ENCODE measurements at places on chromosomes 2 and 18.

- DNase-seq = no peak
Measured at GRCh38 chr2:147923846-147924245, 79.0 kb downstream of the ACVR2A start.

GRCh38 chr2:205510345-205510744 is 172.0 kb upstream of the NRP2 start:
- no peak for DNase-seq

DNA sequence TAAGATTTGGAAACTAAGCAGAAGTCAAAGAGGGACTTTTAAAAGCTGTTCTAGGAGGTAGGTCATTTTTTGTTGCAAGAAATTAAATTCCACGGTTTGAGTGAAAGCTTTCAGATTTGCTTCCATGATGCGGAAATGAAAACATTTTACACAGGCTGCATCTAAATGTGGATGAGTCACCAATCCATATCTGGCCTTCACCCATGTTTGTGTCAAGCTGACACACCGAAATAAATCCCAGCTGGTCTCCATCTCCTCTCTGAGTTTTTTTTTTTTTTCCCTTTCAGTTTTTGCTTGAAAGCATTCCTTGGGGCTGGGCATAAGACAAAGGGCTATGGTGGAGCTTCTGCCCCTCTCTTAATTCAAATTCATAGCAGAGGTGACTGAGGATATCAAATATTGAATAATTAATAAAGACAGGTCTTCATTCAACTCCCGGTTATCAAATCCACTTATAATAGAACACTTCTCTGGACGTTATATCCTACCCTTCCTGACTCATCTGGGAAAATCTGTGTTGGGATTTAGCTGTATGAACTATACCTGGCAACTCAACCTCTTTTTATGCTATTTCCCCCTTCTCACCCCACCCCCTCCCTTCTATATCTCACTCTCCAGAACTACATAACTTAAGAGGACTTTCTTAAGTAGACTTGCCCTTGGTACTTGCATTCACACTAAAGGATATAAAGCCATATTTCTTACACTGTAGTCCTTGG is 558.3 kb upstream of the GCFC2 start:
- peak; percentile 6 for DNase-seq

GRCh38 chr18:36572135-36572856 is 256.5 kb downstream of the TPGS2 start:
- peak; percentile 70 for DNase-seq

GRCh38 chr2:21361957-21362486 is 238.3 kb downstream of the TDRD15 start:
- DNase-seq = no peak

DNA sequence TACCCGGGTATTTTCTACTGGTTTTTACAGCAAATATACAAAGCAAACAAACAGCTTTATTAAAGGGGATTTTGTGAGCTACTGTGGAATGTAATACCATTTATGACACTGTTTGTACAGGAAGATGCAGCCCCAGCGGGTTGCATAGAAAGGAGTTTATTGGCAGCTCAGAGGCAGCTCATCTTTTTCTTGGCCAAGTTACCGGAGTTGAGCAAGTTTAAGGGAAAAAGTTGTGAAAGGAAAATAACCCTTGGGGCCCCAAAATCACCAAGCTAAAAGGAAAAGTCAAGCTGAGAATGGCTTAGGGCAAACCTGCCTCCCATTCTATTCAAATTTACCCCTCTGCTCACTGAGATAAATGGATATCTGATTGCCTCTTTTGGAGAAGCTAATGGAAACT is 60.8 kb downstream of the MOB4 start:
- peak; percentile 53 for DNase-seq

DNA sequence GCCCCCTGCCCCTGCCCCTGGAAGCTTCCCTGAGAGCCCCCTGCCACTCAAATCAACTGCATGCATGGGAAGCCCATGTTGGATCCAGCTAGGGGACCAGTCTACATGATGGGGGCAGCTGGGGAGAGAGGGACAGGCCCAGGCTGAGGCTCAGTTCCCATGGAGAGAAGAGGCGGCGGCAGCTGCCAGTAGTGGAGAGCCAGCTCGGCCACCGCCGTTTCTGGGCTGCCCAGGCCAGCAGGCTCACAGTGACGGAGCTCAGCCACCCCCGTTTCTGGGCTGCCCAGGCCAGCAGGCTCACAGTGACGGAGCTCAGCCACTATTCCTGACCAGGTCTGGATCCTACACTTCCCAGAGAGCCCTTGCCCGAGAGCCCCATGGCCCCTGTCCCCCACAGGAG is 3.6 kb downstream of the MAB21L4 start:
- DNase-seq = no peak

DNA sequence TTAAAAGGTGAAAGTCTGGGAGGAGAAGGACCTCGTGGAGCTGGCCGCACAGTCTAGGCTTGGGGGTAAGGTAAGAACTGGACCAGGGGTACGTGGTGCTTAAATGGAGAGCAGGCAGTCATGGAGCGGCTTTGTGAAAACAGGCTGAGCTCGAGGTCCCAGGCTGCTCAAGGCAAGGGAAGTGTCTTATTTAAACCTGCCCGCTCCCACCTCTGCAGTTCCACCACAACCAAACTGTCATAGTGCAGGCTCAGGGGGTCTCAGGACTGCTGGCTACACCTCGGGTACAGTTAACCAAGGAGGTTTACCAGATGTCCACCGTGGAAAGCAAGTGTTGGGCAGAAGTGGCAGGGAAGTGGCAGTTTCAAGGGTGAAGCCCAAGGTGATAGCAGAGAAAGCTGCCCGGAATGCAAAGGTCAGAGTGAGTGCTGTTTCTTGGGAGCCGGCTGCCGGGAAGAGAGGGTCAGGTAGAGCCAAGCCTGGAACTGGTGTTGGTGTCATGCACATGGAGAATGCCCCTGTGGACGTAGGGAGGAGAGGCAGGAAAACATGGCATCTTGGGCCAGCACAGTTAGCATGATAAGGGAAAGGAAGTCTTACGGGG is 203.3 kb downstream of the GBX2 start:
- DNase-seq = no peak

GRCh38 chr2:189799531-189799930 is 15.3 kb downstream of the PMS1 start:
- DNase-seq = peak; percentile 48

GRCh38 chr2:107436281-107436680 is 390.4 kb upstream of the RGPD4 start:
- no peak for DNase-seq

DNA sequence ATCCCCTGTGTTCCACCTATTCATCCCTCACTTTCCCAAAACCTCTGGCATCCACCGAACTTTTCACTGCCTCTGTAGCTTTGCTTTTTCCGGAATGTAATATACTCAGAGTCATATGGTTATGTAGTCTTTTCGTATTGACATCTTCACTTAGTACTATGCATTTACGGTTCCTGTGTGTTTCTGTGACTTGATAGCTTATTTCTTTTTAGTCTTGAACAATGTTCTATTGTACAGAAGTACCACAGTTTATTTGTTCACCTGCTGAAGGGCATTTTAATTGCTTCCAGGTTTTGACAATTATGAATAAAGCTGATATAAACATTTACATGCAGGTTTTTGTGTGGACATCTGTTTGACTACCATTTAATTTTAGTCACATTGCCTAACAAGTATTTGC is 154.7 kb upstream of the DOK6 start:
- DNase-seq = no peak

GRCh38 chr2:131033786-131034121 is 59.5 kb downstream of the FAM168B start:
- no peak for DNase-seq

DNA sequence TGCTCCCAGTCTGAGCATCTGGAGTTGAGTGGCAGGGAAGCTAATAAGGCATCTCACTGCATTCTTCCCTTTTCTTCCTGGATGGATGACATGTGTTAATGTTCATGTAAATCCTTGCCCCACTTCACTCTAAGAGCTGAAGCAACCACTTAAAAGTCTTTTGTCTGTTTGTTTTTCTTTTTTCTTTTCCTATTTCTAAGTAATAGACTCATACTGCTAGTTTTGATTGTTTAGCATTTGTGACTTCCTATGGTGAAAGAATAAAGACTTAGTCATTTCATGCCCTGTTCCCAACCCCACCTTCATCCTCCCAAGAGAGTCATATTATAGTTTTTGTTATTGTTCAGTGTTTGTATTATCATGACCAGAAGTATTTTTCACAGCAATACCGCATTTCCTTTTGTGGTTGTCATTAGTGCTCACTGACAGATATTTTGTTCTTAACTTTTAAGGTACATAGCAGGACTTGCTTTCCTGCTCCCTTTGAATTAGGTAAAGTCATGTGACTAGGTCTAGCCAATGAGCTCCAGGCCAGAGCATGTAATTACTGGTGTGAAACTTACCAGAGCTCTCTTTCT is 18.1 kb upstream of the SPP2 start:
- peak; percentile 42 for DNase-seq

DNA sequence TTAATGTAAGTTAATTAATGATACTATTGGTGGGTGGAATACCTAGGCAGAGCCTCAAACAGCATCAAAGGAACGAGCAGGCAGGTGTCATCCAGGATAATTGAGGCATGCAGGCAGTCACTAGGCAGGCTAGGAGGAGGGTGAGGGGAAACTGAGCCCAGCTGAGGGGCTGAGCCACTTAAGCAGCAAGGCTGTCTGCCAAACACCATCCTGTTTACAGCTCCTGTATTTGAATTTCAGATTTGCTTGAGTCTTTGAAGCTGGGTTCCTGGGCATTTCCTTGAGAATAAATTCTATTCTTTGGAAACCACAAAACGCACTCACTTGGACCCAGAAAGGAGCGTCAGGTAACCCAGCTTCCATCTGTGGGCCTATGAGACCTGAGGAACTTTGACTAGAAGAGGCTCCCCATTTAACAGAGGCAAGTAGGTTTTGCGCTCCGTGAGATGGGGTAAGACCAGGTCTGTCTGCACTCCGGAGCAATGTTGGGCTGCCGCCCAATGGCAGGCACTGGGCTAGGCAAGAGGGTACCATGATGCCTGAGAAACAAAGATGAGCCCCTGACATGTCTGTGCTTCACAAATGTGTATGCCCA is 2.0 kb downstream of the EDAR start:
- no peak for DNase-seq

DNA sequence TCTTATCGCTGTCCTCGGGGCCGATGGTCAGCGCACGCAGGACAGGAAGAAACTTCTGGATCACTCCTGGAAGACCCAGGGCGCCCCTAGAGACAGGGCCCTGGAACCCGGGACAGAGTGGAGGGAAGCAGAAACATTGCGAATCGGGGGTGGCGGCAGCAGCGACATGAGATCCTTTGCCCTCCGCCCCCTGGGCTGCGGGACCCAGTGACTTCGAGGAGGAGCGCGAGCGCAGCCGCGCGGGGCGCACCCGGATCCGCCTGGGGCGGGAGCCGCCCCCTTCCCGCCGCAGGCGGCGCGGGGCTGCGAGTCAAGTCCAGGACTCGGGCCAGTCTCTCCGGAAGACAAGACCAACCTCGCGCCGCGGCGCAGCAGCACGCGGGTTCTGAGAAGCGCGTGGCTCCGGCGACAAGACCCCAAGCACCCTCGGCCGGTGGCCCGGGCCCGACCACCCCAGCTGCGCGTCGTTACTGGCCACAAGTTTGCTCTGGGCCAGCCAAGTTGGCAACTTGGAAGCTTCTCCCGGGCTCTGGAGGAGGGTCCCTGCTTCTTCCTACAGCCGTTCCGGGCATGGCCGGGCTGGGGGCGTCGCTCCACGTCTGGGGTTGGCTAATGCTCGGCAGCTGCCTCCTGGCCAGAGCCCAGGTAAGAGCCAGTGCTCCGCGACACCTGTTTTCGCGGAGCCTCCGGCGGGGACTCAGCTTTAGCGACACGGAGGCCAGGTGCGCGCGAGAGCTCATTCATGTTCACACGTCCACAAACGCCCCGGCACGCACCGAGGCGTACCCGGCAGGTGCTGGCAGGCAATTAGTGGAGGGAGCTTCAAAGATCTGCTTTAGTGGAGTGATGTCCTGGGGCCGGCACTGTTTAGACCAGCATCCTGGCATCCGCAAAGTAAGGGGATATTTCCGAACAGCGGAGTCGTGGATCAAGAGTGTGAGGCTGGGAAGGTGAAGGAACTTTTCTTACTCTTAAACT is at the start of gene PTH2R:
Gene PTH2R, plus strand, starts transcription at position 319 of the 978 bp plus-strand sequence. Its CDS starts 252 bp downstream, at position 571.
- DNase-seq = peak; percentile 13

DNA sequence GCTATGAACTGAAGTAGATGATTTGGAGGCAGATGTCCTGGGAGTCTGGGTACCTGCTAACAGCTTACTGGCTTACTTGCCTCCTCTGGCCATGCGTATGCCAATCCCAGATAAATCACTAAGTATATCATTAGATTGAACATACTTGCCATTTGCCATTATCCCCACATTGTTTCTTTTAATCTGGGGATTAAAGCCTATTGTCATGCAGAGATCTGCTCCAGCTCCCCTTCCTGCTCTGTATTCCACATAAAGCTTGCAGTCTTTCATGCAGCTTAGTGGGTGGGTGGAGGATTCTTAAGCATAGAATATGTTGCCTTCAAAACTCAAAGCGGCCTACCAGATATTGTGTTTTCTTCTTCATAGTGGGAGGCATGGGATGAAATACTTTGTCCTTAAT is 311.8 kb upstream of the MMADHC start:
- DNase-seq = no peak

- DNase-seq = no peak
Measured at GRCh38 chr2:242058116-242058680, 188.7 kb downstream of the RTP5 start.

All from fibroblast of skin of scalp (primary cell).